ENCODE measurements at places on chromosomes 1 and 21.

DNA sequence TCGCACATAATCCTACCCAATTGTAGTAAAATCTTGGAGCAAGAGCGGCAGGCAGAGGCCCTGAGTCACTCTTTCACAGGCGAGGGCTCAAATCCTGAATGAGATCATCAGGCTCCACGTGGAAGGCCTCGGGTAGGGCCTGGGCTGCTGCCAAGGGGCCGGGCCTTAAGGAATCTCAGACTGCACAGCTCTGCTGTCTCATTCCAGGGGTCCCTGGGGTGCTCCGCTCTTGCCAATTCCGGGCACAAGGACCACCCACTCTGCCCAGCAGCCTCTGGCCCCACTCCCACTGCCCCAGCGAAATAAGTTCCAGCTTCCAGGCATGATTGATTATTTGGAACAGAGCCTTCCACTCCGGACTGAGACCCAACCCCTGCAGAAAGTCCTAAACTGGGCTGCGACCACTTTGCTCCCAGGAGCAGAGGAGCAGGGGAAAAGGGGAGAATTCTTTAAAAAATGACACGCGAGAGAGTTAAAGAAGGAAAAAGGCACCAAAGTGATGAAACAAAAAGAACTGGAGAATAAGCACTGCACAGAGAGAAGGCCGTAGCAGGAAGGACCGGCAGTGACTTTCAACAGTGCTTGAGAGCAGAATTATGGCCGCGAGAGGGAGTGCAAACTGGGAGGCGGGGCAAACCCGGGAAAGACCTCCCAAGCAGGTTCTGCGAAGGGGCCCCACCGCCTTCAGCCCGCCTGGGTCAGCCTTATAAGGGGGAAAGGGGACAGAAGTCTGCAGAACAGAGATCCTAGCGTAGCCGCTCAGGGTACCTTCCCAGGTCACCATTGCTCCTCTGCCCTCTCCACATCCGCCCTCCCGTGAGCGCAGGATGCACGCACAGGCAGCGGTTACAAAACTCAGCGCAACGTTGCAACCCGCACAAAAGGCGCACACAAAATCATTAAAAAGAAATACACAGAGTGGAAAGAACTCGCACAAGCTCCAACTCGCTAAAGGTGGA lies 2.0 kb downstream of the ADAMTS1 start:
- no peak for DNase-seq

DNA sequence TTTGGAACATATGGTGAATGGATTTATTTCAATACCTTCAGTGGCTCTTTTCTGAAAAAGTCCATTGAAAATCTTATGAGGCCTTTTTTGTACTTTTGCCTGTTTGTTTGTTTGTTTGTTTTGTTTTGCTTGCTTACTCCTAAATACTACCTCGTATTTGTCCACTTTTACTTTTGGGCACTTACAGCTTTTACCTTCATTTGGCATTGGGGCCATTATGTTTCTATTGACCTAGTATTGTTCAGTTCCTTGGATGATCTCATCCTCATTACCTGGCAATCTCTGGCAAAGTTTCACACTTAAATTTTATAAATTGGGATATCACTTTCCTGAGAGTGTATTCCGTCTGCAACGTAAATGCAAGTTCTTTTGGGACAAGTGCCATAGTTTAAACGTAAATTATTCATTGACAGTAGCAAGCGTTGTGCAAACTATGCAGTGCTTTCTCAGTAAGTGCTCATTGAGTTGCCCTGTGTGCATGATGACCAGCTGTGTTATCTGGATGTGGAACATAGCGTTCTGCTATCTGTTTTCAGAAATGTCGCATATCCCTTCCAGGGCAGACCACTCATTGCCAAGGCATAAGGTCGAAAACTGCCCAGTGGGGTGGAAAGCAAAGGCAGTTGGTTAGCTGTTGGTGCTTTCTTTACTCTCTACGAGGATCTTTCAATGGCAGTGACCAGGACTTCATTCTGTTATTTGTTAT lies 51.1 kb downstream of the LRRC8D start:
- DNase-seq, result no peak

DNA sequence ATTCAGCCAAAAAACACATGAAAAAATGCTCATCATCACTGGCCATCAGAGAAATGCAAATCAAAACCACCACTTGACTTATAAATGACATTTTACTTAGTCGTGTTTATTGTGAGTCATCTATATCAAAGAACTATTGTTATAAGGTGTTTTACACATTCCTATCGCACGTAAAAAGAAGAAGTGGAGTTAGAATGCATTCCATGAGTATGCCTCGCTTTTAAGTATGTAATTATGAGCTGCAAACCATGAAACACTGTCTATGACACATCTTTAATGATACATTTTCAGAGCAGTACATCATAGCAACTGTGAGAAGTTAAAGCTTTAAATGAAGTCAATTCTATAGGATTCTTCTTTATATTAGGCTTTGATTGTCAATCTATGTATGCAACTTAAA lies 614.3 kb upstream of the ADAMTS5 start:
- no peak for DNase-seq

GRCh38 chr1:67359592-67359991 lies 51.9 kb downstream of the IL12RB2 start:
- DNase-seq, result no peak

DNA sequence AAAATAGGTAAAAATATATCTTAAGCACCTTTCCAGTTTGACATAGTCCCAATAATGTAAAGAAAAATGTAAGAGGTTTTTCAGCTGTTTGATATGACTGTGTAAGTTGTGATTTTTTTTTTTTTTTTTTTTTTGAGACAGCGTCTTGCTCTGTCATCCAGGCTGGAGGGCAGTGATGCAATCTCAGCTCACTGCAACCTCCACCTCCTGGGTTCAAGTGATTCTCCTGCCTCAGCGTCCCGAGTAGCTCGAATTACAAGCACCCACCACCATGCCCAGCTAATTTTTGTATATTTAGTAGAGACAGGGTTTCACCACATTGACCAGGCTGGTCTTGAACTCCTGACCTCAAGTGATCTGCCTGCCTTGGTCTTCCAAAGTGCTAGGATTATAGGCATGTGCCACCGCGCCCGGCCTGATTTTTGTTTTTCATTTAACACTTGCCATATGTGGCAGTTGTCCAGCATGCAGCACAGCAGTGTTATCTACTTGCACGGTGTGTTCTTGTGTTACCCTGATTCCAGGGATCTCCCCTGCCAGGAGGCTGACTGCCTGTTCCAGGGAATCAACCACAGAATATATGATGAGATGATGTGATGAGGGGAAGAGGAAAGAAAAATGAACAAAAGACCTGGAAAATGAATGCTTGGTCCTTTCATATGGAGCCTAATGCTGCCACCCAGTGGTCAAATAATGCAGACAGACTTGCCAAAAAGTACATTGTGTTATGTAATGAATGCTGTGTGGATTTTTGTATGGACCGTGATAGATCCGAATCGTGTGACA lies 79.0 kb downstream of the RAVER2 start:
- peak; percentile 80 for DNase-seq

- no peak for DNase-seq
Measured at GRCh38 chr1:3207217-3207848, 138.3 kb downstream of the PRDM16 start.

- DNase-seq, result peak; percentile 46
Measured at GRCh38 chr1:44326024-44326701, 28.9 kb downstream of the ERI3 start.

DNA sequence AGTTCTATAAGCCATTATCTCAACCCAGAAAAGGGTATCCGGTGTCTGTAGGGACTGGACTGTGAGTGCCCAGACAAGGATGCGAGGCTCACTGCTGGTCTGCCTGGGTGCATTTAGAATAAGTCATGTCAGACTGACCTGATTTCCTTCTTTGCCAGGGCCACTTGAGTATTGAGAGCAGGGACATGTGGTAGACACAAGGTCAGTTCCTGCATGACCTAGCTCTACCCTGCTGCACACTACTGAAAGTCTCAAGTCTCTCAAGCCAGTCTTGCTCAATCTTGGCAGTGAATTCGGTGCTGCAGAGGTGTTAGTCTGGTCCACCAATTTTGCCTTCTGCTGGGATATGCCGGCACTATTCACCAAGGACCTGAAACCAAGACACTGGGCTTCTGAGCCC lies 180.1 kb downstream of the C1orf94 start:
- DNase-seq, result no peak

DNA sequence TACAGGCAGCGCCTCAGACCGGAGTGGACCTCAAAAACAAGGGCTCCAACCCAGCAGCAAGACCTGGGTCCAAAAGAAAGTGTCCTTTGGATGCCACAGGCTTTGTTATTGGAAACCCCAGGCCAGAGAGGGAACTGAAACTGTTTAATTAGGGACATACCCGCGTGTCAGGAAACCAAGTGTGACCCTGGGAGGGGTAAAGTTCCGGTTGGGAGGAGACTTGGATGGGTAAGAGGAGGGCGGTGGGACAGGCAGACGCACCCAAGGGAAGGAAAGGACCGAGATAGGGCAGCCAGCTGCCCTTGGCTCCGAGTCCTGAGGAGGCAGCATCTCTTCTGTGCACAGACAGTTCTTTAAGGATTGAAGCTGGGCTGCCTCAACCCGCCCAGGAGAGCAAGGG lies 71.4 kb downstream of the CDC7 start:
- DNase-seq, result no peak

- no peak for DNase-seq
Measured at GRCh38 chr1:118945489-118945888, 42.7 kb downstream of the TBX15 start.

GRCh38 chr1:64829411-64830029 lies 84.6 kb downstream of the RAVER2 start:
- no peak for DNase-seq

GRCh38 chr1:46948629-46949416 lies 7.5 kb upstream of the CYP4A11 start:
- DNase-seq, result no peak

DNA sequence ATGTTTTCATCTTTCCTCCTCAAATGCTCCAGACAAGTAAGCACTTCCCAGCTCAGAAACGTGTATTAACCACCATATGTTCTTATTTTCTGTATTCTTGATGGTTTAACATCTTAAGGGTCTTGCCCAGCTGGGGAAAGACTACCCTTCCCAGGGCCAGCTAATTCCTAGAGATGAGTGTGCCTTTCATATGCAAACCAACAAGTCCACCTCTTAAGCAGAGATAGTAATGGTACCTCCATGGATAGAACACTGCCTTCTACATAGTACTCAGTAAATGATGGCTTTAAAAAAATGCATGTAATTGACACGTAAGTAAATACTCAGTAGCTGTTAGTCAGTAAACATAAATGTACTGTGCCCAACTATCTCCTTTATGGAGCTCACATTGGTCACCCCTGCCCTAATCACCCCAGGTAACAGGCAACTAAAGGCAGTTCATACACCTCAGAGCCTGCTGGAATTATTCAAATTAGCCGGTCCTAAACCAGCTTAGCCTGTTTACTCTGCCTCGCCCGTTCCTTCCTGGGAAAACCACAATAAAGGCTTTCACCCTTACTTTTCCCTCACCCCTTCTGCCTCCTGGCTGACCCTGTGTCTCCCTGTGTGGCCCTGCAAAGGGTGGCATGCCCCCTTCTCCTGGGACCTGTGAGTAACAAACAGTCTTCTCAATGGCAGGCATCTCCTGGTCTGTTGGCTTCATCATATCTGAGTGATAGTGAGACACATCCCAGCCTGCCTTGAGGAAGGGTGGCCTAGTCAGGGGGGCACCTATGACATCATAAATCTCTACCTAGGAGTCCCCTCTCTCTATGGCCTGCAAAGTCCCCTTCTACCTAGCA lies 40.1 kb upstream of the KLHDC7A start:
- no peak for DNase-seq

DNA sequence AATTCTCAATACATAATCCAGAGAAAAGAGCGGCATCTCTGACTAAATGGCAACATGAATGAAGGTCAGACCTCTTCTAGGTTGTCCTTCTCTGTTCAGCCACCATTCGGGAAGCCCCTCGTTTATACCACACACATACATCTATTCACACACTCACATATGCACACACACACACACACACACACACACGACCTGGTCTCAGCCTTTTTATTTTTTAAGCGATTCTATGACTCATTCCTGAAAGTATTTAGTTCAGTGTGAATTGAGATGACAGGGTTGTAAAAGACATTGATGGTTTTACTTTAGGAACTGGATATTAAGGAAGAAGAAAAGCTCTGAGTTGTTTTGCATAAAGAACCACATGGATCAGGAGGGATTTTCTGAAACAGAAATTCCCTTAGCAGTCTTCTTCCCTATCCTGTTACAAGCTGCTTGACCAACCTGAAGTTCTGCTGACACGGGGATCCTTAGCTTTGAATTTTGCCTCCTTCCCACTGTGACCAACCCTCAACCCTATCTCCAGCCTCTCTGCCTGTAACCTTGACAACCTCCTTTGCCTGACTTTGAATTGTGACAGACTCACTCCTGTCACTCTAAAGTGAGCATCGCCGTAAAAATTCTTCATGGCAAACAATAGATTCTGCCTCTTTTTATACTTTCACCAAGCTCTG lies 383.1 kb upstream of the ESRRG start:
- DNase-seq, result no peak

DNA sequence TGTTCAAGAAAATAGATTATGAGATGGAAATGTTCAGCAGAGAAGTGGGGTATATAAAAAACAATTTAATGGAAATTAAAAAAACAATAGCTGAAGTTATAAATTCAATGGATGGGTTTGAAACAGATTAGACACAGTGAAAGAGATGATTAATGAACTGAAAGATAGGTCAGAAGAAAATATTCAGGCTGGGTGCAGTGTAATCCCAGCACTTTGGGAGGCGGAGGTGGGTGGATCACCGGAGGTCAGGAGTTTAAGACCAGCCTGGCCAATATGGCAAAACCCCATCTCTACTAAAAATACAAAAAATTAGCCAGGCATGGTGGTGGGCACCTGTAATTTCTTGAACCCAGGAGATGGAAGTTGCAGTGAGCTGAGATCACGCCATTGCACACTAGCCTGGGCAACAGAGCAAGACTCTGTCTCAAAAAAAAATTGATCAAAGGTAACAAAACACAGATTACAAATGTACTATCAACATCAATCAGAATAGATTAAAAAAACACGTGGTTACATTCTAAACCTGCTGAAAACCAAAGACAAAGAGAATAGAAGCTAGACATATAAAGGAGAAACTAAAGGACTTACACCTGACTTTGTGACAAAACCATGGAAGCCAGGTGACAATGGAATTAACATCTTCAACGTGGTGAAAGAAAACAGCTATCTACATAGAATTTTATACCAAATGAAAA lies 4.8 kb upstream of the SUMO3 start:
- no peak for DNase-seq

DNA sequence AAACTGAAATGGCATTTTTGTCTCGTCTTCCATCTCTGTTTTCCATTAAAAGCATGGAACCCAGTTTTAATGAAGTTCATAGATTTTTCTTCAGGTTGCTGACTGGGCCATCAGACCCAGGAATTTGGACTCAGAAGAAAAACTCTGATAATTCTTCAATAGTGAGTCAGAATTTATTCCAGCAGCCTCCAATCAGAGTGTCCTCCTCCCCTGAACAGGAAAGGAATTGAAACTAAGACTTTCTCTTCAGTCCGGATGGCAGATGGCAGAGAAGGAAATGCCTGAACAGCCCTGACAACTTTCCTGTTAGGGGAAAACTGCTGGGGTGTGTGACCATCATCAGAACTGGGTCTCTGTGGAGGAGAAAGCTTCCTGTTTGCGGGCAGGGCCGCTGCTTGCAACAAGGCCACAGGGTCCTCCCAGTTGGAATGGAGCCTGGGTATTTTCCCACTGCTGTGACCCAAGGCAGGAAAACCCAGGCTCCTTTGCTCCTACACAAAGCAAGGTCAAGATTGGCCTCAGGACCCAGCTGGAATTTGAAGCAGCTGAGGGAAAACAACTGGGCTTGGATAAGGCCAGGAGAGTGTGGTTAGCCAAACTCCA lies 20.7 kb downstream of the CD34 start:
- no peak for DNase-seq
